Chondrocyte (in vitro differentiated cells): ENCODE measurements at places on chromosomes 12 and 14.

DNA sequence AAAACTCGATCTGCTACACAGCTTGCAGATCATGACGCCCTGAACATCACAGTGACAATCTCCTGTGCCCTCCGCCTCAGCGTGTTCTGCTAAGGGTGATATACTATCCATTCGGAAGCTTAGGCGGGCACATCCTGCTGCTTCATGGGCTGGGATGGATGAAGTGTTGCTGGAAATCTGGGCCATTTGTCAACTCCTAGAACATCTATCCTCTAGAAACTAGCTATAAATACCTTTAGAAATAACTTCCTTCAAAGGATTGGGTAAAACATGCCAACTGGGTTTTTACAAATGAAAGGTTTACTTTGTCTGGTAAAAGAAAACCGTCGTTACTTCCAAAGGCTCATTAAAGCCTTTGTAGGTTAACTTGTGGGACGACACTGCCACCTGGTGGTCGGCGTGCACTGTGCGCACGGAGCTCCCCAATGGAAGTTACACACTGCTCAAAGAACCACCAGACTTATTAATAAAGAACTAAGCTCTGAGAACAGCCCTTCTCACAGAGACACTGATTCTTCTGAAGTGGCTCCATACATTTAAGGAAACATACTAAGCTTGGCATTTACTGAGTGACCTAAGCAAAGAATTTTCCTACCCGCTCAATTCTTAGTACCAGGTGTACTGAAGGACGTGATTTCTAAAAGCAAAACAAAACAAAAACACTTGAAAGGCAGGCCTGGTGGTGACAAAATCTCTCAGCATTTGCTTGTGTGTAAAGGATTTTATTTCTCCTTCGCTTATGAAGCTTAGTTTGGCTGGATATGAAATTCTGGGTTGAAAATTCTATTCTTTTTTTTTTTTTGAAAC lies 21.6 kb upstream of the CACNA2D4 start:
- no peak for DNase-seq

- DNase-seq, result no peak
Observed at GRCh38 chr14:68637106-68638021, 155.5 kb downstream of the ZFP36L1 start.

GRCh38 chr12:23767834-23768233 lies 181.6 kb downstream of the SOX5 start:
- no peak for DNase-seq

- no peak for DNase-seq
Observed at GRCh38 chr12:89539426-89540223, 13.8 kb upstream of the POC1B start.

DNA sequence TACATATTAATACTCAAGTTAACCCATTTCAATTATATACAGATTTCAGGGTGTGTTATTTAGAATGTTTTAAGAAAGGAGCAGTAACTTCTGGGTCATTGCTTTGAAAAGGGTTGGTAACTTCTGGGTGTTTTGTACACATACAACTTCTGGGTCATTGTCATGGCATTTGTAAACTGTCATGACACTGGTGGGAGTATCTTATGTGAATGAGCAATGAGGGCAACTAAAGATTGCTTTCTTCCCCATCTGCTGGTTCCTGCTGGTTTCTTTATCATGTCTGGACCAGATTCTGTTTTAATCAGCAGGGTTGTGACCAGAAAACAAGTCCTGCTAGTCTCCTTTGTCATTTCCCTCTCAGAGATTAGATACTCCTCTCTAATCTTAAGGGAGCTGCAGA lies 713.3 kb downstream of the LRFN5 start:
- DNase-seq, result no peak

DNA sequence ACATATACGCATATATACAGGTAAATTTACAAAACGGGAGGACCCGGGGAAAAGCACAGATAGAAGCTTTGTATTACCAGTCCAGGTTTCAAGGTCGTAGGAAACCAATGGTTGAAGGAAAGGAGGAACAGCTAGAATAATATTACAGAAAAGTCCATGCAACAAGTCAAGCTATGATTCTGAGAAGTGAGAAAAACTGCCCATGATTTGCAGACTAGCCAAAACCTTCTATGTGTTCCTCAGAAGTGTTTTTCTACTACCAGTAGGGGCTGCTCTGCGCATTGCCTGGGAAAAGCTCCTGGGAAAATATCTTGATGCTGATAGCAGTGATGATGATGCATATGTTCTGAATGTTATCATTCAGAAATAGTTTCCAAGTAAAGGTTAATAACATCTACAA lies 2.2 kb downstream of the PDZRN4 start:
- DNase-seq, result no peak

DNA sequence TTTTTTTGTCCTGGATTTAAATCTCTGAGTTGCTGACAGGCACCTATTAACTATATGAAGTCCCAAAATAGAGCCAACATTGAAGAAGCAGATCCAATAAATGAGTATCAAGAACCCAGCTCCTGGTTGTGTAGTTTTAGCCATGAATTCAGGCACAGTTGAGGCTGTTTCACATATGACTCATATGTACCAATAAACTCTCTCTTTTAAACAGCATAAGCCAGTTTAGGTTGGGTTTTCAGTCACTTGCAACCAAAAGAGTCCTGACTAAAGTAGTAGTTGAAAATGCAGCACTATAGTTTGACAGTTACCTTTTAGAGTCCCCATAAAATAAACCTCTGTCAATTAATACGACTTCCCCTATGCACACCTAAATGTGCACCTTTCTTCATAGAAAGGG lies 389.9 kb downstream of the RPS29 start:
- no peak for DNase-seq

GRCh38 chr12:11793921-11794710 lies 144.6 kb downstream of the ETV6 start:
- no peak for DNase-seq

GRCh38 chr12:125221602-125222001 lies 156.4 kb downstream of the AACS start:
- DNase-seq, result no peak

DNA sequence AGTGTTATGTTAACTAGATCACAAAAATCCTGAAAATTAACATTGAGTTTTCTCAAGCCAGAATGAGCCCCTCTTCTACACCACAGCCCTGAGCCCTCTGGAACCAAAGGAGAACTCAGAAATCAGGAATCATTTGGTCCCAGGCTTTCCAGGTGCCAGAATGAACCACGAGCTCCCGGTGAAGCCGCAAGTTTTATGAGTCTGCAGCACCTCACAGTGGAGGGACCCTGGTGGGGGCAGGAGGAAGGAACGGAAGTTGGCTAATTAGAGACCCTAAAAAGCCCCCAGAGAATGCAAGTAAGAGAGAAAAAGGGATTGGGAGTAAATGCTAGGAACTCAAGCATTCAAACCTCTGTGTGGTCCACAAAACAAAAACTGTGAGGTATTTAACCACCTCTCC lies 52.9 kb upstream of the BCL2L14 start:
- no peak for DNase-seq

GRCh38 chr12:124418791-124419190 lies 123.9 kb downstream of the RFLNA start:
- DNase-seq, result no peak

DNA sequence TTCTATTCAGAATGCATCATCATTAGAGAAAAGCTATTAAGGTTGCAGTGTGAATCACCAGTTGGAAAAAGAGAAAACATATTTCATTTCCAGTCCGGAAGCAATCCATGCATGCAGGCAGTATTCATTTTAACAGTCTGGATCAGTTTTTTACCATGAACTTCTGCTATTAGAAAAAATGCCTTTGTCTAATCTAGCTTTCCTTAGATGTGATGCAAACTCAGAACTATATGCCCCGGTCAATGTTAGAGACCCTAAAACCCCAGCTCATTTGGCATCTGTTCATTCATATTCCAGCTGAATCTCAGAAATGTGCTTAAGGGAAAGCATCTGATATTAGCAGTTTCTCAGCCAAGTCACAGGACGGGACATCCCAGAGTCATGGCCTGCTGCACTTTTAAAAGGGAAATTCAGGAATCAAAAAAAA lies 8.5 kb downstream of the IRAK3 start:
- no peak for DNase-seq

DNA sequence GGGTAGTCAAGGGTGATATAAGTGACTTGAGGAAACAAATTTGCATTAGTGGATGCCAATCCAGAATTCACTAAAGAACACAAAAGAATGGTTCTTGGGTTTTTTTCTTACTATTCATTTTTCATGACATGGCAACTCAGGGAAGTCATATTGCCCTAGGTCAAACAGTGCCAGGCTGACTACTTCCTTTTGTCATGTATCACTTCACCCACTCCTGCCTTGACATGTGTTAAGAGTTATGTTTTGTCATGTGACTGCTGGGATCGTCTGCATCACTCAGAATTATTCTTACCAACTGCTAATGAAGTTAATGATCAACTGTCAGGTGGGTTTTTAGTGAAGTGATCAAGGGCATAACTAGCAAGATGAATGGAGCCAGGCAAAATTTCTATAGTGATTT lies 74.2 kb downstream of the PRORP start:
- DNase-seq, result no peak

GRCh38 chr12:107329569-107330324 lies 236.4 kb upstream of the CRY1 start:
- DNase-seq, result no peak

GRCh38 chr14:105195522-105196264 lies 14.6 kb upstream of the NUDT14 start:
- no peak for DNase-seq

DNA sequence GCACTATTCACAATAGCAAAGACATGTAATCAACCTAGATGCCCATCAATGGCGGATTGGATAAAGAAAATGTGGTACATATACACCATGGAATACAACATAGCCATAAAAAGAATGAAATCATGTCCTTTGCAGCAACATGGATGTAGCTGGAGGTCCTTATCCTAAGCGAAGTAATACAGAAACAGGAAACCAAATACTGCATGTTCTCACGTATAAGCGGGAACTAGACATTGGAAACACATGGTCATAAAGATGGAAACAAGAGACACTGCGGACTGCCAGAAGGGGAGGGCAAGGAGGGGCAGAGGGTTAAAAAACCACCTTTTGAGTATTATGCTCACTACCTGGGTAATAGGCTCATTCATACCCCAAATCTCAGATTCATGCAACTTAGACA lies 234.1 kb upstream of the PLXNC1 start:
- no peak for DNase-seq

GRCh38 chr12:41067941-41068645 lies 120.0 kb upstream of the PDZRN4 start:
- no peak for DNase-seq

- no peak for DNase-seq
Observed at GRCh38 chr12:108854451-108855283, 2.7 kb downstream of the SSH1 start.

- no peak for DNase-seq
Observed at GRCh38 chr14:35374263-35374712, 30.3 kb downstream of the NFKBIA start.

DNA sequence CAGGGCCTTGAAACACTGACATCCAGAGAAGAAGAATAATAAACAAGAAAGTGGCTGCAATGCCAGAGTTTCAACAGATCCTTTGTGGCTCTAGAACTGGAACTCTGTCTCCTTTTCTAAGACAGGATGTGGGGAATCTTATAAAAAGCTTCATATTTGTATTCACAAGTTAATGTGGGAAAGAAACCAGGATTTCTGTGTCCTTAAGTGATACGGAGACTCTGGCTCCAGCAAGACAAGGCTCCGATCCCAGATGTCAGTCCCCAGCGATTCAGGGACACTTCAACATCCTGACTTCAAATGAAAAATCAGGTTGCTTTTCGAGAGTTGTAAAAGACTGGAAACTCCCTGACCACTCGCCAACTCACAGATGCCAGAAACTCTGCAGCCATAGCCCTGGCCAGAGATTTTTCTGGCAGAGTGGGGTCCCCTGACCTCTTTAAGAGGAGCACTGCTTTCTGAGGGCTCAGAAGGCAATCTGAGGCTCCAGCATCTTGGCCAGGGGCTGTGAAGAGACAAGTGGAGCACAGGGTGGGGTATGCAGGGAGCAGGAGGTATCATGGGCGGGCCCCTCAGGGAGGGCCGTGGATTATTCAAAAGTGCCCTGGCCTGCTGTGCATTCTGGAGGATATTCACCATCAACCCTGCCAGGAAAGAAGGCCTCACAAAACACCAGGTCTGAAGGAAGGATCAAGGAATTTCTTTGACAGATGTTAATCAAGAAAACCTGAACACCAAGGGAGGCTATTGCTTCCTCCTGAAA lies 53.3 kb downstream of the TMX1 start:
- no peak for DNase-seq

GRCh38 chr14:20383032-20383431 lies 30.3 kb downstream of the TEP1 start:
- DNase-seq, result no peak

DNA sequence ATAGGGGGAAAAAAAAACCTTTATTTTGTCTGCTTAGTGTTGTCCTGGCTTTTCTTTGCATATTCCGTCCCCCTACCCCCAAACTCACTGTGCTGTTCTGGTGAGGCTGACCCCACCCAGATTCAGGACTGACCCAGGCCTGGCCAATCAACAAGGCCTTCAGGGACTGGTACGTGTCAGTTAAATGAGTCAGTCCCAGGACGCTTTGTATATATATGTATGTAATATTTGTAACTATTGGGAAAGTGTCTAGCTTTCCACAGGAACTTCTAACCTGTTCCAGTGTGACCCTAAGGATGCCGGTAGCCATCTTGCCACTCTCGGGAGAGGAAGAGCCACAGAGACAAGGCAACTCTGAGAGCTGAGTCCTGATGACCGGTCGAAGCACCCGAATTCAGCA lies 107.4 kb downstream of the VCPKMT start:
- no peak for DNase-seq

DNA sequence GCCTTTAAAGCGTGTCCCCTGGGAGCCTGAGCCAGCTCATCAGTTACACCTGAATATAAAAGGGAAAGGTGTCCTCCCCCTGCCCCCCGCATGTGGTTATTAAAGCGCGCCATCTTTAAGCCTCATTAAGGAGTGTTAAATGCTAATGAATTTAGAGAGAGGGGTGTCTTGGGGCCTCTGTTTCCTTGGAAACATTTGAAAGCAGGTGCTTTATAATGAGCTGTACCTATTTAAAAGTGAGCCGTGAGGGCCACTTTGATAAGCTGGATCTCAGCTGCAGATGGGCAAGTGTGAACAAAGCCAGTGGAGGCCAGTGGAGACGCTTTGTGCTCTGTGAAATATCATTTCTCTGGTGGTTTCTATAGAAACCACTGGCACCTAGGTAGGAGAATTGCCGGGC lies 84.0 kb downstream of the BEGAIN start:
- no peak for DNase-seq

DNA sequence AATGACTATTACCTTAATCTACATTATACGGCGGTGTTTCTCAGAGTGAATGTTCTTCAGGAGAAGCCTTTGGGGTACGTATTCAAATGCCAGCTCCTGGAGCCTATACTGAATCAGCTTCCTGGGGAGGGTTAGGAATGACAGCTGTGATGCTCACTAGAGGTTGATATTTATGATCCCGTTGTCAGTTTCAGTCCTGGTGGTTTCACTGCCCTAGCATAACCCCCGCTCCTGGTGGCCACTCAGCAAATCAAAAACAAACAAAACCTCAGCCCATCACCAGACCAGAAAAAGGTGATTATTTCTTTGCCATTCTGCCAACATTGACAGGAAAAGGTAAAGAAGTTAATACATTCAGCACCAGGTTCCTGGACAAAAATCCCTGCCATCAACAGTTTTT lies 136.5 kb upstream of the CRY1 start:
- no peak for DNase-seq
